ENCODE measurements at places on chromosomes 11 and 22. TPM values are rescaled to one million over a fixed set of nuclear protein-coding genes. Genes with fewer than 3 reads are reported as not detected.

- no peaks in the 10 kb centered on the region for H3K27me3 ChIP-seq
- no peaks in the 10 kb centered on the region for H3K4me1 ChIP-seq
- no peaks in the 10 kb centered on the region for H3K36me3 ChIP-seq
- no peak for DNase-seq
These were observed 972.1 kb downstream of the JRKL start for GRCh38 chr11:97361812-97362378.

- no peak for DNase-seq
- no peak overlapping the region for H3K27ac ChIP-seq
- no peak overlapping the region for H3K4me3 ChIP-seq
- H3K4me1 ChIP-seq = no peaks in the 10 kb centered on the region
- H3K36me3 ChIP-seq = no peaks in the 10 kb centered on the region
These were observed 198.9 kb upstream of the ZC3H12C start for GRCh38 chr11:109894242-109894641.

DNA sequence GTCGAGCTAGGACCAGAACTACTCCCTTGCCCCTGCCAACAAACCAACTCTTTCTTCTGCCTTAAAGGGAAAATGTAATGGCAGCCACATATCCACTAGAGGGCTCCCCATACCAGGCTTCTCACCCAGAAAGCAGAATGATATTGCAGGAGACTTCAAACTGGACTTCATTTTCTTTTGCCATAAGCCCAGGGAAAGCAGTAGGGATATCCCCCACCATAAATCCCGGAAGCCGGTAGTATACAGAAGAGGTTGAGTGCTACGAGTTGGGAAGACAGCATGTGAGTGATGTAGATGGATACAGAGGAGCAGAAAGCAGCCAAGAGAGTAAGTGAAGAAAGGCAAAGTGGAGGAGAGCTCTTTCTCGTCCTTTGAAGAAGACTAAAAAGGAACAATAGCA, 12.1 kb downstream of the PLAAT5 start:
- H3K4me1 ChIP-seq = peaks cover 40% of the 10 kb centered on the region
- DNase-seq = peak; percentile 69
- no peaks in the 10 kb centered on the region for H3K36me3 ChIP-seq
- no peak overlapping the region for H3K27ac ChIP-seq

- no peak overlapping the region for H3K4me3 ChIP-seq
- peaks cover 36% of the 10 kb centered on the region for H3K4me1 ChIP-seq
- H3K27me3 ChIP-seq = no peaks in the 10 kb centered on the region
- no peak overlapping the region for H3K27ac ChIP-seq
- H3K36me3 ChIP-seq = peaks cover 29% of the 10 kb centered on the region
These were observed 41.4 kb upstream of the ST14 start for GRCh38 chr11:130118165-130118564.

- H3K27ac ChIP-seq = no peak overlapping the region
- no peak overlapping the region for H3K4me3 ChIP-seq
These were observed 178.1 kb downstream of the SOX6 start for GRCh38 chr11:16178273-16178672.

The MYBPC3 gene
- not detected for total RNA-seq

- H3K4me3 ChIP-seq = no peak overlapping the region
- no peak overlapping the region for H3K27ac ChIP-seq
- no peaks in the 10 kb centered on the region for H3K4me1 ChIP-seq
These were observed 17.5 kb downstream of the GLB1L2 start for GRCh38 chr11:134349109-134349801.

DNA sequence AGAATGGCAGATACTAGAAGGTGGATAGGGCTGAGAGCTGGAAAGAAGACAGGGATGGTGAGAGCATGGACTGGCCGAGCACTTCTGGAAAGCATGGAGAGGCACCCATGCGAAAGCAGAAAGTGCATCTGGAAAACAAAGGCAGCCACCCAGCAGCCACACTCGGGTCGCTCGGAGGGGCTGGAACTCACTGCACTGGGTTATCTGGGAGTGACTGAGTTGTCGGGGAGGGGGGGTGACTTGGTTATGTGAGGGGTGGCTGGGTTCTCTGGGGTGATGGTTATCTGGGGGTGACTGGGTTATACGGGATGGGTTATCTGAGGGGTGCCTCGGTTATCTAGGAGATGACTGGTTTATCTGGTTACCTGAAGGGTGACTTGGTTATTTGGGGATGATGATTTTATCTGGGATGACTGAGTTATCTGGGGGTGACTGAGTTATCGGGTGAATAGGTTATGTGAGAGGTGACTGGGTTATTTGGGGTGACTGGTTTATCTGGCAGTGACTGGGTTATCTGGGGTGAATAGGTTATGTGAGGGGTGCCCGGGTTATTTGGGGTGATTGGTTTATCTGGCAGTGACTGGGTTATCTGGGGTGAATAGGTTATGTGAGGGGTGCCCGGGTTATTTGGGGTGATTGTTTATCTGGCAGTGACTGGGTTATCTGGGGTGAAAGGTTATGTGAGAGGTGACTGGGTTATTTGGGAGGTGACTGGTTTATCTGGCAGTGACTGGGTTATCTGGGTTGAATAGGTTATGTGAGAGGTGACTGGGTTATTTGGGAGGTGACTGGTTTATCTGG, 2.6 kb upstream of the PANX2 start:
- H3K27me3 ChIP-seq = peaks cover 62% of the 10 kb centered on the region
- H3K27ac ChIP-seq = no peak overlapping the region
- no peak overlapping the region for H3K4me3 ChIP-seq
- H3K4me1 ChIP-seq = no peaks in the 10 kb centered on the region
- H3K36me3 ChIP-seq = peaks cover 21% of the 10 kb centered on the region

DNA sequence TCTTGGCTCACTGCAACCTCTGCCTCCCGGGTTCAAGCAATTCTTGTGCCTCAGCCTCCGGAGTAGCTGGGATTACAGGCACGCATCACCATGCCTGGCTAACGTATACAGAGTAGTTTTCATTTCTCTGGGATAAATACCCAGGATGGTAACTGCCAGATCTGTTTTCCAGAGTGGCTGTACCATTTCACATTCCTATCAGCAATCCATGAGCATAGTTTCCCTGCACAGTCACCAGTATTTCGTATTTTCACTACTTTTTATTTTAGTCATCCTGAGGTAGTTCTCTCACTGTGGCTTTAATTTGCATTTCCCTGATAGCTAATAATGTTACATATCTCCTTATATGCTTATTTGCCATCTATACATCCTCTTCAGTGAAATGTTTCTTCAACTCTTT, 11.0 kb upstream of the SCARF2 start:
- no peaks in the 10 kb centered on the region for H3K36me3 ChIP-seq
- no peak overlapping the region for H3K4me3 ChIP-seq
- H3K27ac ChIP-seq = no peak overlapping the region
- DNase-seq = no peak
- H3K4me1 ChIP-seq = no peaks in the 10 kb centered on the region

The CDHR5 gene
- 5.0 TPM for total RNA-seq

GRCh38 chr22:25542191-25542590, 22.3 kb upstream of the GRK3 start:
- no peaks in the 10 kb centered on the region for H3K27me3 ChIP-seq
- no peak overlapping the region for H3K27ac ChIP-seq
- DNase-seq = no peak
- no peak overlapping the region for H3K4me3 ChIP-seq

The TRIM49B gene
- total RNA-seq = not detected

GRCh38 chr22:42273855-42274451, 3.5 kb upstream of the TCF20 start:
- no peaks in the 10 kb centered on the region for H3K4me1 ChIP-seq
- DNase-seq = no peak
- H3K27ac ChIP-seq = no peak overlapping the region
- H3K36me3 ChIP-seq = peaks cover 28% of the 10 kb centered on the region

Measured in Calu3 (cell line).